ENCODE measurements at places on chromosomes 5 and 9.
A peak's percentile ranks its signal among the peaks of the same experiment; 100 is the strongest.

DNA sequence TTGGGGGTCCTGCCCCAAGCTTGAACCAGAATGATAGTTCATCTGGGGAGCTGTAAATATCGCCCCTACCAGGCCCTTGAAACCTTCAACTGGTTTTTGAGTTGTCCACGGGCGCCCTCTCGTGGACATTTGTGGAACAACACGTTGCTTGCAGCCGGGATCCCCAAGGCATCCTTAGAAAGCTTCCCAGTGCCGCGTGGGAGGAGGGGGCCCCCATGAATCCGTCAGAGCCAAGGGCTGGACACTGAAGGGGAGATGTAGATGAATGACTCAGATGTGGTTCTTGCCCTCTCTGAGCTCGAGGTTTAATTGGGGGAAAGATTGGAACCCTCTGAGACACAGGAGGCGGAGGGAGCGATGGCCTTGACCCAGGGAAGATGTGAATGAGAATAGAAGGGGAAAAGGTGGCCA is 31.8 kb upstream of the ORM1 start:
- DNase-seq: peak; percentile 53

DNA sequence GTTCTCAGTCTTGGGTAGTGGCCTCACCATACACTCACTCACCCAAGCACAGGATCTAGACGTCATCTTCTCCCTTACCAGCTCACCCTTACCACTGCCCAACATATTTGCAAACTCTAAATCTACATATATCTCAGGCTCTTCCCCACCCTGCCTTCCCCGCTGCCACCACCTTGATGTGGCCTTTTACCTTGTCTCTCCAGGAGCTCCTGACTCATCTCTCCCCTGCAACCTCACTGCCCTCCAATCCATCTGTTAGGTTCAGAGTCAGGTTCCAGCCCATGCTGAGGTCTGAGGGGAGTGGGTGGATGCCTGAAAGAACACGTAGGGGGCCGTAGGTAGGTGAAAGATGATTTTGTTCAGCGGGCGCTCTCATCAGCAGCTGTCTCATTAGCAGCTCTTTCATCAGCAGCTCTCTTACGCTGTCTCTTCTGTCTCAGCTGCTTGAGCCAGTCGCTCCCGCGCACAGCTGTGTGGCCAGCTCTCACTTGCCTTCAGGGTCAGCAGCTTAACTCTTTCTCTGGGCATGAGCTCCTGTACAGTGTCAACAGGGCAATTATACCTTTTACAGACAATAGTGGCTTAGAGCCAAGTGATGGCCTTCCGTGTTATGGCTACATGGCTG is 23.1 kb upstream of the CKMT2 start:
- peak; percentile 21 for DNase-seq

- no peak for DNase-seq
Measured at GRCh38 chr5:59777028-59777427, 116.5 kb downstream of the PDE4D start.

GRCh38 chr5:93622240-93622885 is 39.3 kb downstream of the NR2F1 start:
- DNase-seq: no peak

GRCh38 chr5:135629666-135630065 is 50.9 kb upstream of the CXCL14 start:
- no peak for DNase-seq

- no peak for DNase-seq
Measured at GRCh38 chr5:94945656-94946055, 327.2 kb downstream of the SLF1 start.

GRCh38 chr5:53161876-53162275 is 52.3 kb upstream of the MOCS2 start:
- no peak for DNase-seq

DNA sequence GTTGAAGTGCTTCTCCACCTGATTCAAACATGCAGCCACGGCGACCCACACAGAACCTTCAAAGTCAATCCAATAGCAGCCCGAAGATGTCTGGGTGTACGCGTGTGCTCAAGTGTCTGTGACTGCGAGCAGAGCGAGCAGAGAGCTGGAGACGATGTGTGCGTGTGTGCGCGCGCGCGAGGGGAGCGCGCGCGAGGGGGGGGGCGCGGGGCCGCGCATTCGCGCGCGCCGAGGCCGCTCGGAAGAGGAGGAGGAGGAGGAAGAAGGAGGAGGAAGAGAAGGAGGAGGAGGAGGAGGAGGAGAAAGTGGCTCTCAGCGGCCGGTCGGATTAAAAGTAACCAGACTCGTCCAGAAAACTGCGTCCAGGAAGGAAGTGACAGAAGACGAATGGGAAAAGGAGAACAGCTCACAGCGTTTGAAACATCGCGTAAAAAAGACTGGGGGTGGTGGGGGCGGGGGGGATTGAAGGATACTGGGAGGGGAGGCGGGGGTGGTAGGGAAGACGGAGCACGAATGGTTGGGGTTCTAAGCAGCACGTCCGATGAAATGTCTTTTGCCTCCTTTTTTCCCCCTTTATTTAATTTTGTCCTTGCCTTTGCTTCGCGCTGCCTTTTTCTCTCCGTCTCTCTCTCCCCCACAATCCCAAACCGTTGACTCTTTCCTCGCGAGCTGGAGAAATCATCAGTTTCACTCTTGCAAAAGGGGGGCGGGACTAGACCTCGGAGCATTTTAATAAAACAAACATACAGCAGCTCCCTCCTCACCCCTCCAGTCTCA is at the start of gene MEF2C:
MEF2C (minus strand) TSS at position 126 of the 777 bp plus-strand sequence. CDS start 59,396 bp downstream, outside the sequence.
- no peak for DNase-seq

GRCh38 chr5:154712518-154713437 is 42.4 kb upstream of the LARP1 start:
- DNase-seq: no peak

DNA sequence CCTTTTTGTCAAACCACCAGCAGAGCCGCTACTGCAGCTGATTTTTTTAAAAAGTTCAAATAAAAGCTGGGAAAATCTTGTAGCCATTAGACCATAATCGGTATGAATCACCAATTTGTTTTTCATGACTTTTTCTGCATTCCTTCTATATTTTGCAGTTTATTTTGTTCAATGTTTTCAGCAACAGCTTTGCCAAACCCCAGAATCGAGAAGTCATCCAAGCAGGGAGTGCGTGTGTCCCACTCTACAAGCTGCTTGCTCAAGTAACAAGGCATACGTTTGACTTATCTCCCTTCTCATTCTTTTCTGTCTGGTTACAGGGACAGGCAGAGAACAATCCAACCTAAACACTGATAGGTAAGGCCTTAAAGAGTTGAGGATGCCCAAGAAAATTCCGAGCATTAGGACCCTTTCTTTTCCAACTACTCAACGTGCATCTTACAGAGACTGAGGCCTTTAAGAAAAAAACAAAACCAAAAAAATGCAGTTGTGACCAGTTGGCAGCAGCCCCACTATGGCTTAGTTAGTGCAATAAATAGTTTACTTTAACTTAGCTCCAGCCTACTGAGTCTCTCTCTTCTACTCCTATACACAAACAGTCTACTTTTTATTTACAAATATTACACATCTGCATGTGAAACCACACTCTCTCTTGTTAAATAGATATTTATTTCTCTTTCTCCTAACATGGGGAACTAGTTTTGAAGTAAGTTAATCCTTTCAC is 134.7 kb upstream of the SLIT3 start:
- DNase-seq: no peak

DNA sequence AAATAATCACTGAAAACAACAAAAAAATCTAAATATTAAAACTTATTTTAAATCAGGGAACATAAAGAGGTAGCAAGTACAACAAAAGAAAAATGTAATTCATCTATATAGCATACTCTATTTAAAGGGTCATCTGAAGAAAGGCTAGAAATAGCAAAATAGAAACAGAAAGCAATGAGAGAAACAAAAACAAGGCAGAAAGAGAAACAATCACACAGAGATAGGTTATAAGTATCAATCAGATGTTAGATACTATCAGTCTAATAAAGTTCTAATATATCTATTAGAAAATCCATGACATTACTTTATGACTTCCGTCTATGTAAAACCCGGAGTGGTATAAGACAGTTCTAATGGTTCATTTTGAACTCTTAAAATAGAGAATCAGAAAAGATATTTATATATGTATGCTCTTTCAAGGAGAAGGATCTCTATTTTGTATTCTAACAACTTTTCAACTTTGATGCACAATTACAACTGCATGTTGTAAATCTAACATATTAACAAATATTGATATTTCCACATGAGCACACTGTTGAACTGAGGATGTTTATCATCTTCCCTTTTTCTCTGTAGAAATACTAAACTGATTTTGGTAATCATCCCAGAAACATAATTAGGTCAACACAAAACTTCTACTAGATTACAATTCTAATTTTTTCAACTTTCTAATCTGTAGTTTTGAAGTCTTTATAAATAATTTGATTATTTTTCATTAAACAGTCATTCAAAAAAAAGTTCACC is 15.8 kb downstream of the RICTOR start:
- DNase-seq: no peak

- DNase-seq: no peak
Measured at GRCh38 chr5:159018855-159019254, 80.9 kb downstream of the EBF1 start.

- DNase-seq: no peak
Measured at GRCh38 chr5:65625743-65626142, 916 bp downstream of the SHLD3 start.

DNA sequence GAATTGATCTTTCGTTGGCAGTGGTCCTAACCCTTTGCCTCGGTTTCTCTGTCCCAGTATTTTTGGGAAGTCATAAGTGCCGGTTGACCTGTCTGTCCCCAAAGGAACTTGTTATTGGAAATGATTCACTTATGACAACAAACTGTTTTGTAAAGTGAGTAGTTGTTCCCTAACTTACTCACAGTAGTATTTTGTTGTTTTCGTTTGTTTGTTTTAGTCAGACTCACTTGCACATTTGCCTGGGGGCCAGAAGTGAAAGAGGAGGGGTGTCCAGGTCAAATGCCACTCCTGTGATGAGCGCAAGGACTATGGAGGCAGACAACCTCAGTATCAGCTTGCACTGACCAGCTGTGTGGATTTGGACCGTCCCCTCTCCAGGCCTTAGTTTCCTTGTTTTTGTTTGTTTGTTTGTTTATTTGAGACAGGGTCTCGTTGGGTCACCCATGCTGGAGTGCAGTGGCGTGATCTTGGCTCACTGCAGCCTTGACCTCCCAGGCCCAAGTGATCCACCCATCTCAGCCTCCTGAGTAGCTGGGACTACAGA is 47.3 kb downstream of the ANKRD55 start:
- DNase-seq: no peak

DNA sequence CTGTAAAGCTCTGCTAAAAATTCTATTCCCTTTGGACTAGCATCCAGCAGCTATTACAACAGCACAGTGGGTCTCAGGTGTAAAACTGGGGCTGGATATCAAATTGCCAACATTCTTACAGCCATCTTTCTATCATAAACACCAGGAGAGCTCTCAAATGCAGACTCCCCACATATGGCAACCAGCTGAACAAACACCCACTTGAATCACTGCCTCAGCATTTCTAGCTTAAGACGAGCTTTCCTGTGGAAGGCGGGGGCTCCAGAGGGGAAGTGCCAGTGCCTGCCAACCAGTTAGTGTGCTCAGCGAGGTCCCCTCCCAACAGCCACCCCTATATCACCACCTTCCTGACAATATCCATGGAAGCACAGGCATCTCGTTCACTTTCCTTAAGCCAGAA is 62.2 kb downstream of the IPPK start:
- DNase-seq: no peak

DNA sequence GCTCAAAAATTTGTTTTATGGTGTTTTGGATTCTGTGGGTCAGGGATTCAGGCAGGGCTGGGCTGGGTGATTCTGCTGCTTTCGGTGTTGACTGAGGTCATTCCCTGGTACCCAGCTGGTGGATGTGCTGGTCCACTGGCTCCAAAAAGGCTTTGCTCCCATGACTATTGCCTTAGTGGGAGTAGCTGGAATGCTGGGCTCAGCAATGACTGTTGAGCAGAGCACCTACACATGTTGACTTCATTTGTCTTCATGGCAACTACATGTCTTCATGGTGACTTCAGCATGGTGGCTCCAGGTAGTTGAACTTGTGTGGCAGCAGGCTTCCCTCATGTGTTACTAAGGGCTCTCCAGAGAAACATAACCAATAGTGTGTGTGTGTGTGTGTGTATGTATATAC is 297.2 kb downstream of the DOCK8 start:
- no peak for DNase-seq

GRCh38 chr5:77281969-77282336 is 71.5 kb downstream of the PDE8B start:
- DNase-seq: no peak

DNA sequence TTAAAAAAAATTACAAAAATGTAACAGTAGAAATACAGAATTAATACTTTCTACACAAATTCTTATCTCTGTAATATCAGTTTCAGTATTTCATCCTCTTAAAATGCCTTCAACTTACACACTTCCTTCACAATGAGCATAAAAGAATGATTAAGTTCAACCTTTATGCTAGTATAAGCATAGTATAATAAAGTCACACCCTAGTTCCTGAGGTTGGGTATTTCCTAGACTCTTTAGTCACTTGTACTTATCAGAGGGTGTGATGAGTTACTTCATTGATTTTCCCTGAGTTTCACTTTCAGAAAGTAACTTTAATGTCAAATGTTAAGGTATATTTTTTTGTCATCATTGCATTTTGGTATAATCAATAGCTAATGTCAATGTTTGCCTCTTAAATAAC is 302.4 kb downstream of the PDE4D start:
- no peak for DNase-seq

All from activated T-cell treated with anti-CD3 and anti-CD28 coated beads for 48 hours (primary cell).